ENCODE measurements at places on chromosomes 12 and 14.

GRCh38 chr12:25797386-25797785, 161.1 kb upstream of the RASSF8 start:
- no peak for DNase-seq

GRCh38 chr12:75135026-75135425, 74.6 kb downstream of the KCNC2 start:
- DNase-seq: no peak

DNA sequence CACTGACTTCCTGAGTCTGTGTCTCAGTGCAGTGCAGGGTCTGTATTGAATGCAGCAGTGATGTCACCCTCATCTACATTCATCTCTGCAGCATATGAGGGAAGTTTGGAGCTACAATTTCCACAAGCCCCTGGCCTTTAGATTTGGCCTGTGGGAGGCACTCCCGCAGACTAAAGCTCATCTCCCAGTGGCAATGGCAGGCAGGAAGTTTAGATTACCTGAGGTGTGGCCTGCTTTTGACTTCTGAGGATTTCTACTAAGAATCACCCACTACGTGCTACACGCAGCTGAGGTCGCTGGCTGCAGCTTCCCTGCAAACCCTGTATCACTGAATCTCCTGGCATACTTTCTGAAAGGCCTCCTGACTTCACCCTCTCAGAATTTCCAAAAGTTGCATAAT, 202.2 kb upstream of the PRKD1 start:
- no peak for DNase-seq

DNA sequence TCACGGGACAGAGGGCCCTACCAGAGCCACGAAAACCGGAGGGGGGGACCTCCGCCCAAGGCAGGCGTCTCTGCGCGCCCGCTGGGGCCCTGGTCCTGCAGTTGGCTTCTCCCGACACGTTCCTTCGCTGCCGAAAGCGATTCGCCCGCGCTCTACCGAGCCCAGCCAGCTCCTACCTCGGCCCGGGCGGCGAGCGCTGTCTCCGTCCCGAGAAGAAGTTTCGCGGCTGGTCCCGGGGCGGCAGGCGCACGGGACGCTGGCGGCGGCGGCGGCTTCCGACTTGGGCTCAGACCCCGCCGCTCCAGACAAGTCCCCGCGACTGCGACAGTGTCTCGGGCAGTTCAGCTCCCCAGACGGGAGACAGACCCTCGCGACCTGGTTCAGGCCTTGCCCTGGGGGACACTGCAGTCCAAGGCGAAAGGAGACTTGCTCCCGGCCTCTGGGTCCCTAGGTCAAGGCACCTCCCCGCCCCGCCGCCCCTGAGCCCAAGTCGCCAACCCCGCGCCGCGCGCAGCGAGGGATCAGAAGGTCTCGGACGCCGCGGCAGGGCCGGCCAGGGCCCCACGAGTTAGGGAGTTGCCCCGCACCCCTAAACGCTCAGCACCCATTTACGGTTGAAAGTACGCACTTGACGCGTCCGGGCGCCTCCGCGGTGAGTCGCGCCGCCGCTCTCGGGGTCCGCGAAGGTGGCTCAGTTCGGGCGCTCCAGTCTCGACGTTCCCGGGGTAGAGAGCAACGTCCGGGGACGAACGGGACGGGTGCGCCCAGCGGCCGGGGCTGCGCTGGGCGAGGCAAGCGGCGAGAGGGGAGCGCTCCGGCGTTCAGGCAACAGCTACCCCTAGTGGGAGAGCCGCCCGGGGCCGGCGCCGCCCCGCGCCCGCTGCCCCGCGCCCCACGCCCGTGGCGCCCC, 1.4 kb upstream of the DIO3 start:
- DNase-seq: no peak

- DNase-seq: no peak
These were observed 5.6 kb upstream of the GOLGA3 start for GRCh38 chr12:132834181-132834711.

DNA sequence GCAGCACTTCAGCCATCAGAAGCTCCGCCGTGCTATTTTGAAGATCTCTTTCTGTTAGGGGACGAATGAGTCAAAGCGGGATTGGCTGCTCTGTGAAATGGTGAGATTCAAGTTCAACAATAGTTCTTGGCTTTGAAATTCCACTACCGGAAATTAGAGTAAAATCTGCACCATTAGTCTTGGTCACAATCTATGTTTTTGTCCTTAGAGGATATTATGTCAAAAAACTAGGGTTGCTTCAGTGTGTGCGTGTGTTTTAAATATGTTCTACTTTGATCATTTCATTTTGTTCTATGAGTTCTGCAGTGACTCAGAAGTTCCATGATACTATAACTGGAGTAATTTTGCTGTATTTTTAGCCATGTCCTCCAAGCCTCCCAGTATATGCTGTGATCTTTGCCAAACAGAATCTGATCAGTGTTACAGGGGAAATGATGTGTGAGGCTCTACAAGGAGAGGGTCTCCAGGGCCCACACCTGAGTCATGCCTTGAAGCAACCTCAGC, 22.6 kb downstream of the GPHB5 start:
- DNase-seq: no peak

Data from GM04503 (cell line).